ENCODE measurements at places on chromosomes 12 and 14. TPM values are rescaled to one million over a fixed set of nuclear protein-coding genes. Genes with fewer than 3 reads are reported as not detected.

DNA sequence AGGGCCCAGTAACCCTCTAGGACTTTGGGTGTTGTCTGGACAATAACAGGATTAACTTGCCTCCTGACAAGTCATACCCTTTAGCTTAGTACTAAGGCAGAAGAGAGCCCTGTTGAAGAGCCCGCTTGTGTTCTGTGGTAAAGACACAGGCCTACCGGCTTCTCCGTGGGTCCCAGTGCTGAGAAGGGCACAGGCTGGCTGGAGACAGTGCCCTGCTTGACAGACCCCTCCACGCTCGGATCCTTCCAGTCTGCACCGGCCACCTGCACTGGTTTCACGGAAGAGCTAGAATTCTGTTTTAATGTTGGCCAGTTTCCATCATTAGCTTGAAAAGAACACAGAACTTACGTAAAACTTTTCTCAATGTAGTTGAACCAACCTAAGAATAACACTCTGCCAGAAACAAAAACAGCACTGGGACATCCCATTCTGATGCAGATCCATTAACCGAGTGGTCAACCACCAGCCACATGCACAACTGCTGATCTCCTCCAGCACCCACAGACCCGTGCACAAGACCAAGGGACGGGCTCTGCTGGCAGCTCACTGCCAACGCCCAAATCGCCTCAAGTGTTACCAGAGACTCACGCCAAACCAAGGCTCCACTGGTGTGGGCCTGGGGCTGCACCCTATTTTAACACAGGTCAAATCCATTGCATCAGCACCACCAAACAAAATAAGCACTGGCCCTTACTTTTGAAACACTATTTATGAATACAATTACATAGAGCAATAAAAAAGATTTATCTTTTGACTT lies 27.1 kb downstream of the ZFYVE21 start:
- H3K27ac ChIP-seq = no peak overlapping the region
- no peaks in the 10 kb centered on the region for H3K36me3 ChIP-seq
- peaks cover 15% of the 10 kb centered on the region for H3K4me1 ChIP-seq
- H3K4me3 ChIP-seq = no peak overlapping the region

The GNG2 gene
- total RNA-seq = 8.7 TPM

The SAMD4A gene
- total RNA-seq = 142 TPM

The TAS2R14 gene
- 5.4 TPM for total RNA-seq

GRCh38 chr14:85958069-85958468 lies 428.1 kb downstream of the FLRT2 start:
- no peaks in the 10 kb centered on the region for H3K27me3 ChIP-seq
- no peak overlapping the region for H3K27ac ChIP-seq
- no peaks in the 10 kb centered on the region for H3K36me3 ChIP-seq
- no peaks in the 10 kb centered on the region for H3K4me1 ChIP-seq
- no peak overlapping the region for H3K4me3 ChIP-seq

GRCh38 chr12:49652921-49653520 lies 29.7 kb downstream of the PRPF40B start:
- no peaks in the 10 kb centered on the region for H3K27me3 ChIP-seq
- H3K4me3 ChIP-seq = no peak overlapping the region
- DNase-seq = no peak
- peaks cover 7% of the 10 kb centered on the region for H3K36me3 ChIP-seq

GRCh38 chr12:113063396-113064350 lies 7.1 kb downstream of the DTX1 start:
- H3K27ac ChIP-seq = no peak overlapping the region
- no peak overlapping the region for H3K4me3 ChIP-seq
- peaks cover 5% of the 10 kb centered on the region for H3K27me3 ChIP-seq
- H3K36me3 ChIP-seq = no peaks in the 10 kb centered on the region

The BAG5 gene
- 21.0 TPM for total RNA-seq

The NRIP2 gene
- 8.1 TPM for total RNA-seq

The KRT80 gene
- total RNA-seq = 0.21 TPM

The MYF6 gene
- total RNA-seq = not detected

All from thoracic aorta (tissue), 2 donors.